ENCODE measurements at places on chromosomes 2 and 18.

DNA sequence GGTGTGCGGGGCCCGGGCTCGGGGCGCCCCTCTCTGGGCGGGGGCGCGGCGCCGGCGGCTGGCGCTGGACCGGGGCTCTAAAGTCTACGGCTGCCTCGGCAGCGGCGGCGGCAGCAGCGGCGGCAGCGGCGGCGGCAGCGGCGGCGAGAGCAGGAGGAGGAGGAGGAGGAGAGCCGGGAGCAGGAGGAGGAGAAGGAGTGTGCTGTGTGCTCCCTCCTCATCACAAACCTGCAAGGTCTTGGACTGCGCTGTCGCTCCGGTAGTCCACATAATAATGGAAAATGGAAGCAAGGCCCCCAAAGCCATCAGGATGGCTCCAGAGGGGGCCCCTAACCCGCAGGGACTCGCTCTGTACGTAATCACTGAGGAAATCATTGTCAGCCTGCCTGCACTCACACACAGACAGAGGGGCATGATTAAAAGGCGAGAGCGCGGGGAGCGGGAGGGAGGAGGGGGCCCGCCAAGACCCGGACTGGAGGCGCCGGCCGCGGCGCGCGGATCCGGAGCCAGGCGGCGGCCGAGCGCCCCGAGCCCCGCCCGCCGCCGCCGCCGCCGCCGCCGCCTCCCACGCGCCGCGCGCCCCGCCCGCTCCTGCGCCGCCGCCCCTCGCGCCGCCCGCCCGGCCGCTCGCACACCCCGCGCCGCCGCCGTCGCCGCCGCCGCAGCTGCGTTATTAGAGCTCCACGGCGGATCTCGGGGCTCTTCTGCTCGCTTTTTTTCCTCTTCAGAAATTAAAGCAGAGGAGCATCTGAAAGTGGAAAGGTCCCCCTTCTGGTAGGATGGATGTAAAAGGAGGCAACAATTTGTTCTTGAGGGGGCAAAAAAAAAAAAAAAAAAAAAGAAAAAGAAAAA is at the start of gene ZNF521:
Gene ZNF521 (minus strand): TSS at position 390 of the 852 bp plus-strand sequence. CDS start 1,220 bp downstream, outside the sequence.
- DNase-seq: peak; percentile 89

- DNase-seq: no peak
These were observed 4.2 kb upstream of the CCNYL1 start for GRCh38 chr2:207706936-207707860.

DNA sequence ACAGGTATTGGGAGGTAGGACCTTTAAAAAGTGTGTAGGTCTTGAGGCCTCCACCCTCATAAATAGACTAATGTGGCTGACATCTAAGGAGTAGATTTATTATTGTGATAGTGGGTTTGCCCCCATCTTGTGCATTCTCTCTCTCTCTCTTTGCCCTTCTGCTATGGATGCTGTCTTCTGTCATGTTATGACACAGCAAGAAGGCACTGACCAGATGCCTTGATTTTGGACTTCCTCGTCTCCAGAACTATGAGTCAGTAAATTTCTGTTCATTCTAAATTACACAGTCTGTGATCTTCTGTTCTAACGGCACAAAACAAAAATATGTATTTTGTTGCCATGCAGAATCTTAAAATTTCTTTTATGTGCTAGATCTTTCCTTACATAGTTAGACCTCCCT is 66.9 kb downstream of the ATAD2B start:
- DNase-seq: no peak

- DNase-seq: no peak
These were observed 20.3 kb upstream of the CHST10 start for GRCh38 chr2:100437751-100438150.

Data from NCI-H345 (cell line).